NB4 (cell line): ENCODE measurements at places on chromosomes 12 and 14.

- DNase-seq: no peak
These were observed 296.2 kb upstream of the PPFIA2 start for GRCh38 chr12:82055391-82055790.

DNA sequence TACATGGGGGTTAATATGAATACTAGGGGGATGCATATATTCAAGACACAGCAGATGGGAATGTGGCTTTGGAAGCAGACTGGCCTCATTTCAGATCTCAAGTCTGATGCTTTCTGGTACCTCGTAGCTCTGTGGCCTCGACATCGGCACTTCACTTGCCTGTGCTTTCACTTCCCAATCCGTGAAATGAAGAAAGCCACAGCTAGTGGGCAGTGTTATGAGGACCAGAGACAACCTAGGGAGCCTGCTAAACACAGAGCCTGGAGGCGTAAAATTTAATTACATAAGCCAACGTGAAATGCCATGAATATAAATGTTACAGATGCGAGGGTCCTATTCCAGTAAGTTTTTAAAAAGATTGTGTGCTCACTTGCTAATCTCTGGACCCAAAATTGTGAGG is 286.0 kb downstream of the TMEM132D start:
- DNase-seq: no peak

GRCh38 chr14:95817271-95817670 is 59.4 kb upstream of the TUNAR start:
- DNase-seq: no peak

- no peak for DNase-seq
These were observed 24.0 kb downstream of the CCDC85C start for GRCh38 chr14:99579903-99580571.

GRCh38 chr12:904010-904414 is 45.5 kb downstream of the RAD52 start:
- peak; percentile 75 for DNase-seq

GRCh38 chr14:91477388-91477787 is 32.7 kb downstream of the PPP4R3A start:
- DNase-seq: no peak

DNA sequence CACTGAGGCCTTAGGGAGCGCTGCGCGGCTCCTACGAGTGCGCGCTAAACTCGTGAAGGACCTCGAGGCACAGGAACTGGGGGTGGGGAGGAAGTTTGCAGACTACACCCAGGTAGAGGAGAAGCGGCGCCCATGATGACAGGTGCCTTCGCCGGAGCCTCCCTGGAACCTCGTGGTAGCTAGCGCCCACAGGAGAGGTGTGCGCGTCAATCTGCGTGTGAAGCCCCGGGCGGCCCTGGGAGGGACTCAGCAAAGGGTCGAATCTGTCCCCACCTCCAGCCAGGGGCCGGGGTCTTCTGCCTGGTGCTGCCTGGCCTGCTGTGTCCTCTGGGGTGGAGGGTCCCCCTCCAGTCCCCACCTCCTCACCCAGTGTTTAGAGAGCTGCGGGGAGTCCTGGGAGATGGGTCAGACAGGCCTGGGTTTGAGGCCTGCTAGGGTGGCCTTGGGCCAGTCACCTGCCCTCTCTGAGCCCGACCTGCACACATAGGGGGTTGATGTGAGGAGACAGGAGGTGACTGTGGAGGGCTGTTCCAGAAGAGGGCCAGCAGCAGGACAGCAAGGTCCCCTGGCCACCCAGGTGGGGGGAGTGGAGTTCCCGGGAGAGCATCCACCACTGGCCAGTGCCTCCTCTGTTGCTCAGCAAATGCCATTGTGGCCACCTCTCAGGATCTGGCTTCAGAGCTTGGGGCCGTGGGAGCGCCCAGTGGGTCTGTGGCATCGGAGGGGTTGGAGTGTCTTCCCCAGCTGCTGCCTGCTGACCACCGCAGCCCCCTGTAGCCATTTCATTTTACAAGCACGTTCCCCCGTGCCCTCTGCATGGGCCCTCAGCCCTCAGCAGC is 20.2 kb upstream of the KIF26A start:
- no peak for DNase-seq

DNA sequence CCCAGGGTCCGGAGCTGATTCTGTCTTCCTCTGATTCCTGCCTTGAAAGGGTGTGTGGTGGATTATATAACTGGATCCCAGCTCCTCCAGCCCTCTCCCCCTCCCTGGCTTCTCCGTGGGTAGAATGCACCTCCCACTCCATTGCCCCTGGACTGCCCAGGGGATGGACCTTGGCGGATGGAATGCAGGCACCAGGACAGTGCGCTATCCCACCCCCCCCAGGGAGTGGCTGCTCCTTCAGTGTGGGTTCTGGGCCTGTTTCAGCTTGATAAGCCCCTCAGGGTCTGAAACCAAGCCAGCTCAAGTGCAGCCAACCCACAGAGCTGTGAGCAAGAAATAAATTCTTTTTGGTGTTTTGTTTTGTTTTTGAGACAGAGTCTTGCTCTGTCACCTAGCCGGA is 112.4 kb upstream of the TMEM132D start:
- DNase-seq: no peak

DNA sequence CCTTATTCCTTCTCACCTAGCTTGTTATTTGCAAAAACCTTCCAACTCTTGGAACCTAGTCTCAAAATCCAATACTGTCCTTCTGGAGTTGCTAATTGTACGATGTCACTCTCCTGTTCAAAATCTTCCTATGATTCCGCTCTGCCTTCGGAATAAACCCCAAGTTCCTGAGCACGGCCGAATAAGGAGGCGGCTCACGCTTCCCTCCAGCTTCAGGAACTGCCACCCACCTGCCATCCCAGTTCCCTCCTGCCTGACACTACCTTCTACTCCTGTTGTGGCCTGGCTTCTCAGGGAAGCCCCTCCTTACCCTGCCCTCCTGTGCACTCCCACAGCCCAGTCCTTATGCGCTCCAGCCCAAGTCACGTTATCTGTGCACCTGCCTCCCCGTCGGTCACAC is 73.2 kb downstream of the SETD3 start:
- no peak for DNase-seq

DNA sequence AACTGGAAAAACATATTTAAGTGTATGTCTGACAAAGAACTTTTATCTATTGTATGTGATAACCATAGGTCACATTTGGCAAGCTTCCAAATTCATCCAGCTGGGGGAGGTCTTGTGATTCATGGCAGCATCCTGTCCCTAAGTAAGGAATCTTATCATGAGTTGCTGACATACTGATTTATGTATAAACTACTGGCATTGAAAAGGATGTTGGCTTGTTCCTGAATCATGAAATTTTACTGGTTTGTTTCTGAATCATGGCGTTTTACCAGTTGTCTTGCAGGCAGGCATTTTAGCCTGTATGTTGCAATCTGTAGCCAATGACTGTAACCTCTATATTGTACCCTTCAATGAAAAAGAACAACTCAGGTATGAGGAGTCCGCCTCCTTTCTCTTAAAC is 244.8 kb downstream of the IPO8 start:
- peak; percentile 7 for DNase-seq

GRCh38 chr12:4289998-4290790 is 16.6 kb downstream of the CCND2 start:
- no peak for DNase-seq

DNA sequence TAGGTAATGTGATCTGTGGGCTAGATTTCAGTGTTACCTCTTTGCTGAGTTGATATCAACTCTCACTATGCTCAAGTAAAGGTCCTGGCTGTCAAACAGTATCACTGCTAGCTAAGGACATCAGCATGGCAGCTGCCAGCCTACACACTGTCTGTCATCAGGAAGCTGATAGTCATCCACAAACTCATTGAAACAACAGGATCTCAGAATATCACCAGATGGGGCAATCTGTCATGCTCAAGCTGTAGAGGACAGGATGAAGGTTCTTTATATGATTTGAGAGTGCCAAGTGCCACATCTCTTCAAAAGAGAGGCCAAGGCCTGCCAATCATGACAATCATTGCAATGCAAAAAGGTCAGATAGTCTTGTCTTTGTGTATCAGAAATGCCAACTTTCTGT is 811.5 kb upstream of the SEL1L start:
- DNase-seq: no peak

DNA sequence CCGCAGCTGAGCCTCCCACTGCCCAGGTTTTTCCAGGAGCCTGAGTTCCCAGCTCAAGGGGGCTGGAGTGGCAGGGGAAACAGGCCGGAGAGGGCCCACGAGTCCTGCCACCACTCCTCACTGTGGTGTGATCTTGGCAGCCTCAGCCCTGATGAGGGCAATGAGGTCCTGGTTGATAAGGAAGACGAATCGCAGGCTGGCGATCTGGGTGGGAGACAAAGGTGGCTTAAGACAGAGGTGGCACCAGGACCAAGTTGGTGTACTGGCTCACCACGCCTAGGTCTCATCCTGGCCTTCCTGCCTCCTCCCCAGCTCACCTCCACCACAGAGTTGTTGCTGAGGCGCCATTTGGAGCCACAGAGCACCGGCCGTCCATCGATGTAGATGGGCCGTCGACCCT is 9.4 kb downstream of the MCRS1 start:
- no peak for DNase-seq

- DNase-seq: no peak
These were observed 7.2 kb upstream of the SELPLG start for GRCh38 chr12:108640802-108641445.

GRCh38 chr14:36514278-36515104 is 5.5 kb downstream of the NKX2-1 start:
- DNase-seq: no peak

- peak; percentile 55 for DNase-seq
These were observed 189.2 kb upstream of the RASSF8 start for GRCh38 chr12:25769082-25769945.
